ENCODE measurements at places on chromosomes 11 and 22. TPM values are rescaled to one million over a fixed set of nuclear protein-coding genes. Genes with fewer than 3 reads are reported as not detected.

- no peak for DNase-seq
These were observed 12.2 kb downstream of the FAR1 start for GRCh38 chr11:13680501-13681264.

DNA sequence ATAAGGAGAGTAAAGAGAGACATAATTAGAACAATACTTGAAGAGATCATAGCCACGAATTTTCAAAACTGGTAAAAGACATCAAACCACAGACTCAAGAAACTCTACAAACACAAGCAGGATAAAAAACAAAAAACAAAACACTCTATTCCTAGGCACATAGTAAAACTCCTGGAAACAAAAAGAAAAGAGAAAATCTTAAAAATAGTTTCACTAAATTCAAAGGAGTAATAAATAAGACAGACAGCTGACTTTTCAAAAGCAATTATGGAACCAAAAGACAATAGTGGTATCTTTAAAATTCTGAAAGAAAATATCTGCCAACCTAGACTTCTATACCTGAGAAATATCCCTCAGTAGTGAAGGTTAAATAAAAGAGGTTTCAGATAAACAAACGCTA lies 9.2 kb upstream of the NARS2 start:
- DNase-seq, result no peak

DNA sequence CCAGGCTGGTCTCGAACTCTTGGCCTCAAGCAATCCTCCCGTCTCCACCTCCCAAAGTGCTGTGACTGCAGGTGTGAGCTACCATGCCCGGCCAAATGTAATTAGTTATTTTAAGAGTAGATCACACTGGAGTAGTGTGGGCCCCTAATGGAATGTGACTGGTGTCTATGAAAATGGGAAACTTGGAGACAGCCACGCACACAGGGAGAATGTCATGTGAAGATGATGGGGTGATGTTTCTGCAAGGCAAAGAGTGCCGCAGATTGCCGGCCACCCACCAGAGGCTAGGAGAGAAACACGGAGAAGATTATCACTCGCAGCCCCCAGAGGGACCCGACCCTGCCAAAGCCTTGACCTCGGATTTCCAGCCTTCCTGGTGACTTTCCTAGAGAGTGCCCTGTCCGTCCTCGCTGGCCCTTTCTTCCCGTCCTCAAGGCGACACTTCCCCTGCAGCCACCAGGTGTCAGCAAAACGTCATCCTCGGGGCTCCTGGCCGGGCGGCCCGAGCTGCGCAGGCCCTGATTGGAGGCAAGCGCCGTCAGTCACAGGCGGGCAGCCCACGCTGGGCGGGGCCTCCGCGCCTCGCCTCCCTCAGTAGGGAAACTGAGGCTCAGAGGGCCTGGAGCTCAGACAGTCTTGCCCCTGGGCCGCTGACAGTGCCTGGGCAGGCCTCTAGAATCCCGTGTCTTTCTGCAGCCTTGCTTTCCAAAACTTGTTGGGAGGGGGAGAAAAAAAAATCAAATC lies 16.3 kb downstream of the CRYBB2 start:
- peak; percentile 87 for DNase-seq

DNA sequence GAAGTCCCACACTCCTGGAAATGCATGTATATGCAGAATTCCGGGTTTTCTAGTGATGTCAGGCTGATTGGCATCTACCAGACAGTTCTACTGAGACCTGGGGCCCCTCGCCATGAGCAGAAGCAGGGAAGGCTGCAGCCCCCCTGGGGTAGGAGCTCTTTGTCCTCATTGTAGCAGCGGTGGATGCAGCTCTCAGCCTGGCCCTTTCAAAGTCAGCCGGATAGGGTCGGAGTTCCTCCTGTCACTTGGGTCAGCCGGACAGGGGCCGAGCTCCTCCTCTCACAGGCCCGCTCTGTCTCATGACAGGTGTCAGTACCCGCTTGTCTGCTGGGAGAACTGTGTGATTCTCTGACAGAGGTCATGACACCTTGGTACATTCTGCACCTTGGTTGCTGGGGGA lies 30.0 kb downstream of the MRGPRD start:
- no peak for DNase-seq

DNA sequence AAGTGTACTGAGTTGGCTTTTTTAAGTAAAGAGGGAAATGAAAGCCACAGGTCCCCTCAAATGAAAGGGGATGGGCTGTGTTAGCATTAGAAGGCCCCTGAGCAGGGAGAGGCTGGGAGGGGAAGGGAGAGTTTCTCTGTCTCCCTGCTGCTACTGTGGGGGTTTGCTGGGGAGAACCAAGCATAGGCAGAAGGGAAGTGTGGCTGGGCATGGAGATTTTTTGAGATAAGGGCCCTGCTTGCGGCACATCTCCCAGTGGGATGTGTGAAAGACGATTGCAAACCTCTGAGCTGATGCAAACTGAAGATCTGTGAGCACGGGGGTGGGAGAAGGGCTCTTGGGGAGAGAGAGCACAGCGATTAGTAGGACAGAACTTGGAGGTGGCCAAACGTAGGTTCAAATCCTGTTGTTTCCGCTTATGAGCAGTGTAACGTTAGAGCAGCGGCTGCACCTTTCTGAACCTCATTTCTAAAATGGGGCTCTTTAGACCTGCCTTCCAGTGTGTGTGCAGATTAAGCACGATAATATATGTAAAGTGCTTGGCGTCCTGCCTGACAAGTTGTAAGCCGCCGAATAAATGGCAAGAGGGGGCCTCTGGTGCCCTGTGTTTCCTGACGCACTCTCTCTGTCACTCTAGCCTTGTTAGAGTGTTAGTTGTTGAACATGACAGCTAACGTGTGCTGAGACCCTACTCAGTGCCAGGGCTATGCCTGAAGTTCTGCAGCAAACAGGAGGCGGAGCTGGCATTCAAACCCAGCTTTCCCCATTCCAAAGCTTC lies 122.3 kb downstream of the GRIK4 start:
- no peak for DNase-seq

GPHA2 gene
- not detected for total RNA-seq

- no peak for DNase-seq
These were observed 20.2 kb downstream of the ST3GAL4 start for GRCh38 chr11:126375726-126376125.
